ENCODE measurements at places on chromosomes 12 and 14. TPM values are rescaled to one million over a fixed set of nuclear protein-coding genes. Genes with fewer than 3 reads are reported as not detected.

DNA sequence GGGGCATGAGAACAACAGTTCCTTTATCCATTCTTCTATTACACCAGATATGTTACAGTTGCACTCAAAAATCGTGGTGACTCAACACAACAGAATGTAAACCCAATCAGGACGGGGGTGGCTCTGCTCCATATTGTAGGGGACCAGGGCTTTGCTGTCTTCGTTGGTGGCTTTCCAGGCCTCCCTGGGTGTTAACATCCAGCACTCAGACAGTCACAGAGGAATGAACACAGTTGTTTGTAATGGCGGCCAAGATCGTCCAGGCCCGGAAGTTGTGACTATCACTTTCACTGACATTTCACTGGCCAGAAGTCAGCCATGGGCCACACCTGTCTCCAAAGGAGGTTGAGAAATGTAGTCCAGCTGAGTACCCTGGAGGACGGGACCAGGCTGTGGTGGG, 204.1 kb downstream of the CACNA1C start:
- no peak for DNase-seq

- no peak for DNase-seq
These were observed 15.4 kb downstream of the BDKRB1 start for GRCh38 chr14:96271421-96271762.

DNA sequence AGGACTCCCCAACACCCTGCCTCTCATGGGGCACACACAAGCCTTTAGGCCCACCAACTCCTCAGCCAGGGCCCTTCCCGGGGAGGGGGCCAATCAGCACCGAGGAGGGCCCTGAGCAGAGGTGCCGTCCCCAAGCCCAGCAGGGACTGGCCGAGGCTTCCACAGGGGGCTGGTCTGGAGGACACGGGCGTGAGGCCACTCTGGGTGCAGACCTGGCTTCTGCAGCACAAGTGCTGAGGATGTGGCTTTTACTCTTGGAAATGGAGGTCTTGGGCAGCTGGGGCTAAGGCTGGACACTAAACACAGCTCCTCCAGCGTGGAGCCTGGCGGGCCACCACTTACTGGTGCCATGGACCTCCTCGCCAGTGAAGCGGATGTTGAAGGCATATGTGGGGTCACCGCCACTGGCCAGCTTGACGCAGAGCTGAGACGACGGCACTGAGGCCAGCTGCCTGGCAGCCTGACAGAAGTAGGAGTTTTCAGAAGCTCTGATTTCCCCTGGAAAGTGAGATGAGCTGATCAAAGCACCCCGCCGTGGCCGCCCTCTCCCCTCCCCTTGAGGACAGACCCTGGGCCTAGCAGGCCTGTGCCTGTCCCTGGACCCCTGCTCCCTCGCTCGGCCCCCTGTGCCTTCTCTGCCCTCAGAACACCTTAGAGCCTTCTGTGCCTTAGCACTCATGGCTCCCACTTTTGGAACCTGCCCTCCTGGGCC, 44.0 kb downstream of the TRAFD1 start:
- DNase-seq: no peak

DNA sequence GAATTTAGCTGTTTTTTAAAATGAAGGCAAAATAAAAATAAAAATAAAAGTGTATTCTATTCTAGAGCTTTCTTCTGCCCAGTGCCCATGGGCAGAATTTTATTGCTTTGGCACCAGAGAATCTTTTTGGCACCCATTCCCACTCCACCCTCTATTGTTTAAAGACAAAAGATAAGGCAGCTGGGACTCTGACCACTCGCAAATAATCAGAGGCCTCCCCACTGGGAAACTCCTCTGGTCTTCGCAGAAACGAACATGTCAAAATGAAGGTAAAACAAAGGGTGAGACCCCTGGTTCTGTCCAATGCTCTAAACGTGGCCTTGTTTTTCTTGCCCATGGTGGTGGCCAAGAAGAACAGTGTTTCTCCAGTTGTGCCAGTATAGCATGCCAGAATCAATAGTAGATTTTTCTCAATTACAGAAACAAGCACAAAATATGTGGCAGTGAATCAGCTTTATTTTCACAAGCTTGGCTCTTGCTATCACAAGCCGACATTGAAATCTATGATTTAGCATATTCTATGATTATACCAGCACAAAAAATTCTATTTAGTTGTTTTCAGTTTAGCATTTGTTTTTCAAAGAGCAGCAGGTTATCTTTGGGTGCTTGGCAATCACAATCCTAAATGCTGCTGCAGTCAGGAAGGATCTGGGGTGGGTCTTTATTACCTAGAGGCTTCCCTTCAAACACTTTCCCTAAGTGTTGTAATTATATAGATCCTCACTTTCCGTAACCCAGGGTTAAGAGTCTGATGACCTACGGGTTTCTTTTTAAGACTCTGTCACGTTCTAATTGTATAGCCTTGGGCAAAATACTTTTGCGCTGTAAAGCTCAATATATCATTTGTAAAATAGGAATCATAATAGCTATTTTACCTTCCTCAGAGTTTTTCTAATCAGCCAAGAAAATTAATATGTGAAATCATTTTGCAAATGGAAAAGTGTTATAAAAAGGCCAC, 50.5 kb downstream of the KITLG start:
- no peak for DNase-seq

DNA sequence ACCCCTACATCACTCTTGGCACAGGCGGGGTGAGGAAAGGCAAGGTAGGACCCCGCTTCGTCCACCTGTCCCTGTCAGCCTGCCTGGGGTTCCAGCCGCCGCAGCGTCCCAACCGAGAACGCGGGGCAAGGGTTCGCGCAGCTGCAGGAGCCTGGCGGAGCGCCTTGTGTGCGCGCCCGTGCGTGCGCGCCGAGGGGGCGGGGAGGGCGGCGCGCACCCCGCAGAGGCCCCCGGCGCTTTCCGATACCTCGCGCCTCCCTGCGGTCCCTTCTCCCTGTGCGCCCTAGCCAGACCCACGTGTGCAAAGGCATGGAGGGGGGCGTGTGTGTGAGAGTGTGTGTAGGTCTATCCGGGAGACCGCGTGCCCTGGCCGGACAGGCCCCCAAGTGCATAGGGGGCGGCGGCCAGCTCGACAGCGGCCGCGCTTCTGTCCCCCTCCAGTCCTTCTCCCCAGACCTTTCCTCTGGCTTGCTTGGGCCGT, 122.4 kb downstream of the TSPAN9 start:
- peak; percentile 41 for DNase-seq

- no peak for DNase-seq
These were observed 903.6 kb upstream of the TMEM132C start for GRCh38 chr12:127363392-127363791.

GRCh38 chr14:31414190-31414833, 6.0 kb downstream of the HEATR5A start:
- DNase-seq: no peak

GRCh38 chr14:95023886-95024285, 133.4 kb downstream of the DICER1 start:
- no peak for DNase-seq

GRCh38 chr14:95659990-95660385, 26.2 kb upstream of the TCL1B start:
- DNase-seq: no peak

- DNase-seq: peak; percentile 45
These were observed 37.5 kb upstream of the CORO1C start for GRCh38 chr12:108768591-108769500.

DNA sequence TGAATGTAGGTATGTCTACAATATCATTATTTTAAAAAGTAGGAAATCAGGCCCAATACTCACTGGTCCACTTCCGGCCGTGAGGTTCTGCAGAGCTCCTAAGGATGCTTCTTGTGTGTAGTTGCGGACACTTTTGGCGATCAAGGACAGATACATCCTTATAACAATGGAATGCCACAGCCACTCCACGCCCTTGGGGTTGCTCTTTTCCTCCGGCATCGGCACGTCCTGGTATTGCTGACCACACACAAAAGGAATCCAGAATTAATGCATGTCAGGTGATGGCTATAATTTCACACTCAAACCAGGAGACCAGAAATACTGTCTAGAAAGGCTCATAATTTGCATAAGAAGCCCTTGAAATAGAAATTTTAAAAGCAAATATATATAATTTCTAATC, 65.6 kb upstream of the YARS2 start:
- DNase-seq: no peak

DNA sequence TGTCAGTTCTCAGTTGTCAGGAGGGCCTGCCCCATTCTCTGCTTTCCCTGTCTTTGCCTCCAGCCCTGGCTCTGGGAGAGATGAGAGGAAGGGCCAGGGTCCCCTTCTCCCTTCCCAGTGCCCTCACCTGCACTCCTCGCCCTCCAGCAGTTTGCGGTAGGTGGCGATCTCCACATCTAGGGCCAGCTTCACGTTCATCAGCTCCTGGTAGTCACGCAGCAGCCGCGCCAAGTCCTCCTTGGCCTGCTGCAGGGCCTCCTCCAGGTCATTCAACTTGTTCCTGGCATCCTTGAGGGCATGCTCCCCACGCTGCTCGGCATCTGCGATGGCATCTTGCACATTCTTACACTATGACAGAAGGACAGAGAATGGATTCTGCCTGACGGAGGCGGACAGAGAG, 5.4 kb downstream of the KRT2 start:
- no peak for DNase-seq

DNA sequence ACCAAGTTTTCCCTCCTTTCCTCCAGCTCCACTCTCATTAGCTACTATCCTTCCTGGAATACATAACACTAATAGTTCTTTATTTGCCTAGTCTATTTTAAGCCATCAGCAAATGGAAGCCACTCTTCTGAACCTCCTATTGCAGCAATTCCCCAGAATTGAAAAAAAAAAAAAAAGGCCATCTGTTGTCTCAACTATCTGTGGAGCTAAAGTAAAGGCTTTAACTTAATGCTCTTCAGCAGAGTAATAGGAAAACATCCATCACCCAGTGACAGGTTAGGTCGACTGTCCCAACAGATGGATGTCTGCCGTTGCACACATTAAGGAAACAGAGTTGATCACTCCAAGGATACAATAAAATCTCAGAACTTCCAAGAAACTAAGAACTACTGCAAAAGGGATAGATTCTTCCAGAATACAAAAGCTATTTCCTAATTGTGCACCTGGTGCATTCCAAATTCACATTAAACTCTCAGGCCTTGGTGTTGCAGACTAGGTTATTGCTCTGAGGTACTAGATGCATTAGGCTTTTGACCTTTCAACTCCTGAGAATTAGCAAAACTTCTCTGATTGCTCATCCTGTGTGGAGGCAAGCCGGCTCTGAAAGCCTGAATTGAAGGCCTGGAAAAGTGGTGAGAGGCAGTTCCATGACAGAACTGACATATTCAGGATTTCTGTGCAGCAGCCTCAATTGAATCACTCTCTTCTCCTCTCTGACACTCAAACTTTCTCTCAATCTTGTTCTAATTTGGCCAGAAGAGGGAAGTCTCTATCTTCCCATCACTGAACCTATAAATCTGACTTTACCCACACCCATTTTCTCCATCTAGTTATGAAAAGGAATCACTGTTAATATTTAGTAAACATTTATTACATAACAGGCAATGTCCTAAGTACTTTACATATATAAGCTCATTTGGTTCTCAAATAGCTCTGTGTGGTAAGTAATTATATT, 238.4 kb upstream of the HMGA2 start:
- DNase-seq: no peak

- DNase-seq: no peak
These were observed 110.0 kb upstream of the ARHGAP5 start for GRCh38 chr14:31966896-31967668.

DNA sequence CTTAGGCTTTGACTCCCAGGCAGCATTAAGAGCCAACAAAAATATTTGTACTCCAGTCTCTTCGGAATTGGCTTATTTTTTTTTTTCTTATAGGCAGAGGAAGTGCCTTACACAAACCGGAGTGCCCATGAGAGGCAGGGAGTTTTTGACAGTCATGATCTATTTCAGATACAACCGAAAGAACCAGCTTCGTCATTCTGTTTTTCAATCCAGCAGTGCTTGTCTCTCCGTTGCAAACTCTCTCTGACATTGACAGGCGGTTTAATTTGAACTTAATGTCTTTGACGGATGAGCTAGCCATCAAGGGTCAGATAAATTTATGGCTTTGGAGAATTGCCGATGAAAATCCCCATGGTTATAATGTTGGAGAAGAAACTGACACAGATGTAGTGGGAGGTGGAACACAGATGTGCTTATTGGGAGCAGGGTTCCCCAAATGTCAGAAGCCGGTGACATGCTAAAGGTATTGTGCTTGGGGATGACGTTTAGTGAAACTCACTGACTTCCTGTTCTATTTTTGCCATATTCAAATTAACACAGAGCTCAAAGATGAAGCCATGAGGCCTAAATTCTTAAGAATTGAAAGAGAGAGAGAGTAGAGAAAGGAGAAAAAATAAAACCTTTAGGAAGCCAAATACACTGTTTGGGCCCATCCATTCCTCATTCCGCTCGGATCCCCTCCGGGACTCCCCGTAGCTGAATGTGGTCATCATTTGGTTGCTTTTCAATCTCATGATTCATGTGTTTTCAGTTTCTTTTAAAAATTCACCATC, 59.7 kb downstream of the PLXNC1 start:
- no peak for DNase-seq

- DNase-seq: no peak
These were observed 73.5 kb downstream of the CDK17 start for GRCh38 chr12:96326628-96327227.

SYT1 gene
- total RNA-seq: 174 TPM

PITPNM2 gene
- 4.9 TPM for total RNA-seq

OVCH1 gene
- 0.41 TPM for total RNA-seq

C14orf93 gene
- 4.5 TPM for total RNA-seq

AMIGO2 gene
- 21.2 TPM for total RNA-seq

RNASE4 gene
- total RNA-seq: 1.2 TPM
